Astrocyte (in vitro differentiated cells and primary cell): ENCODE measurements at places on chromosomes 2 and 18.
A peak's percentile ranks its signal among the peaks of the same experiment; 100 is the strongest.

DNA sequence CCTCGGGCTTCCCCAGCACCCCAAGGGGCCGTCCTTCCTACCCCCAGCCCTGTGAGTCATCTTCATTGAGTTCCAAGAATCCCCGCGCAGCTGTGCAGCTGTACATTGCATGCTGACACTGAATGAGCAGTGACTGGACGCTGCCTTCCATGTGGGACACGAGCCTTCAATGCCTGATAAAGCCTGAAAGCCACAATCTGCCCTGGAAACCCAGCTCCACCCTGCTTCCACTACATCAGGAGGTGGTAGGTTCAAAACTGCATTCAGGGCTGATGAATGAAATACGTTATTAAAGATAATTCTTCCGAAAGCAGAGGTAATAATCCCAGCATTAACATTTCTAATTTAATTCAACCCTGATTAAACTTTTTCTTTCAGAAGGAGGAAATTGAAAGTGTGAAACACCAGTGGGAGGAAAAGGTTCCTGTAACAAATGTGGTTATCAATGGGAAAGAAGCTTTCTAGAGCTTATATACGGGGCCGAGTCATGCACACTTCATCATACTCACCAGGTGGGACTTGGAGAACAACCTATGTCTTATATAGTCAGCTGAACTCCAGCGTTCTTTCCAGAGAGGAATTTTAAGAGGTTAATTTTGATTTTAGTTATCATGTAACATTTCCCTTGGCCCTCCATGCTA is 360.1 kb downstream of the LPIN1 start:
- H3K4me1 ChIP-seq: peaks cover 3% of the 10 kb centered on the region
- peak; percentile 98 for DNase-seq
- peak overlapping the region; percentile 21 for H3K27ac ChIP-seq
- no peaks in the 10 kb centered on the region for H3K36me3 ChIP-seq
- no peaks in the 10 kb centered on the region for H3K27me3 ChIP-seq
- H3K4me3 ChIP-seq: no peak overlapping the region

- no peak overlapping the region for H3K4me3 ChIP-seq
- no peak for DNase-seq
- H3K4me1 ChIP-seq: no peaks in the 10 kb centered on the region
- no peak overlapping the region for H3K27ac ChIP-seq
- no peaks in the 10 kb centered on the region for H3K27me3 ChIP-seq
- H3K36me3 ChIP-seq: peaks cover 40% of the 10 kb centered on the region
Observed at GRCh38 chr18:41966943-41967342, 11.9 kb downstream of the PIK3C3 start.

DNA sequence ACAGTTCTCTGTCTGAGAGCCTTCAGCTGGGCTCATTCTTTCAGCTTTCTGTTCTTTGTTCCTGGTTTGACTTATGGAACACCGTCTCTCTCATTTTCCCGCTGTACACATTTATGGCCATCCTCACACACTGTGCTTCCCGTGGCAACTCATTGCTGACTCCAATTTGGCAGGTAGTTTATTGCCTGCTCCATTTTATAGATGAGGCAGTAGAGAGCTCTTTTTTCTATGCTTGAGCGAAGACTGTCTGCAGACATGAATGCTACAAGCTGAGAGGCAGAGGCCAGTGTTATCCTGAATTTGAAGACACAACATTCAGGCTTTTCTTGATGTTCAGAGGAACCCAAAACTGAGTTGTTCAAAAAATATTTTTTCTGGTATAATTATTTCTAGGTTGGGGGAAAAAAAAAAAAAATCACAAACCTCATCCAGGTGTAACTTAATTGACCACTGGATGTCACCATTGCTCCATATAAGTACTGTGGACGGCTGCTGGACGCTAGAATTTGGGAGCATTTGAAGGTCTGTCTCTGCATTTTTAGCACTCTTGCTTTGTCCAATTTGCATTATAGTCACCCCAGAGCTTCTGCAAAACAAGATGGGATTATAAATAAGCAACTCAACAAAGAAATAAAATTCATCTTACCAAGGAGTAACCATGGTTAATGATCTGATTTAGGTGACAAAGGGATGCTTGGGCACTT is 83.5 kb downstream of the HRH4 start:
- no peak overlapping the region for H3K4me3 ChIP-seq
- H3K4me1 ChIP-seq: no peaks in the 10 kb centered on the region
- H3K36me3 ChIP-seq: no peaks in the 10 kb centered on the region
- H3K27ac ChIP-seq: no peak overlapping the region
- H3K27me3 ChIP-seq: peaks cover 2% of the 10 kb centered on the region

- H3K4me3 ChIP-seq: peak overlapping the region; percentile 94
- peaks cover 16% of the 10 kb centered on the region for H3K4me1 ChIP-seq
- no peak for DNase-seq
- no peaks in the 10 kb centered on the region for H3K36me3 ChIP-seq
- H3K27ac ChIP-seq: peak overlapping the region; percentile 75
Observed at GRCh38 chr18:35581898-35582641, 530 bp downstream of the GALNT1 start.

DNA sequence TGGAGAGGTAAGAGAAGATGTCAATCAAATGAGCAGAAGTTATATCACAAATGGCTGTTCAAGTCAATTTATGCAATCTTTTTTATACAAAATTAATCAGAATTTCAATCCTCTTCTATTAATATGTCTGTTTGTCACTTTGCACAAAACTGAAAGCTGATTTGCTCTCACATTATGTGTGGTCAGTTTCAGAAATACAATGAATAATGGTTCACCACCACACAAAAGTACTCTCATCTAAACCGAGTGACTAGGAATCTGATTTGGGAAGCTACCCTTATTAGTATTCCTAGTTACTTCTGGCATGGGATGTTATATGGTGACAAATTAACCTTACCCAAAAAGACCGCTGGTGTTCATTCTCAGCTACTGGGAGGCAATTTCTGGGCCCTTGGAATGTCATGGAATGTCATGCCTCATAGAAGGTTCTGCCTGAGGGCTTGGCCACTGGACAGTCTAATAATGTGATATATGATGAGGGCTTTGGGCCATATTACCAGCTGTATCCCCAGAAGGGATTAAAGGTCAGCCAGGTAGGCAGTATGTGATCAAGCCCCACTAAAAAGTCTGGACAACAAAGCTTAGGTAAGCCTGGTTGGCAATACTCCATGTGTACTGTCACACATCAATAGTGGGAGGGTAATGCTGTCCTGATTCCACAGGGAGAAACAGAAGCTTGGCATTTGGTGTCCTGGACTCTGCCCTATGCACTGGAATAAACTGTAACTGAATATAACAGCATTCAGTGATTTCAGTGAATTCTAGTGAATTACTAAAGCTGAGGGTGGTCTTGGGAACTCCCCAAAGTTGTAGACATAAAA is 113.2 kb downstream of the PIGN start:
- H3K27me3 ChIP-seq: no peaks in the 10 kb centered on the region
- DNase-seq: no peak
- H3K4me3 ChIP-seq: no peak overlapping the region
- H3K36me3 ChIP-seq: no peaks in the 10 kb centered on the region

DNA sequence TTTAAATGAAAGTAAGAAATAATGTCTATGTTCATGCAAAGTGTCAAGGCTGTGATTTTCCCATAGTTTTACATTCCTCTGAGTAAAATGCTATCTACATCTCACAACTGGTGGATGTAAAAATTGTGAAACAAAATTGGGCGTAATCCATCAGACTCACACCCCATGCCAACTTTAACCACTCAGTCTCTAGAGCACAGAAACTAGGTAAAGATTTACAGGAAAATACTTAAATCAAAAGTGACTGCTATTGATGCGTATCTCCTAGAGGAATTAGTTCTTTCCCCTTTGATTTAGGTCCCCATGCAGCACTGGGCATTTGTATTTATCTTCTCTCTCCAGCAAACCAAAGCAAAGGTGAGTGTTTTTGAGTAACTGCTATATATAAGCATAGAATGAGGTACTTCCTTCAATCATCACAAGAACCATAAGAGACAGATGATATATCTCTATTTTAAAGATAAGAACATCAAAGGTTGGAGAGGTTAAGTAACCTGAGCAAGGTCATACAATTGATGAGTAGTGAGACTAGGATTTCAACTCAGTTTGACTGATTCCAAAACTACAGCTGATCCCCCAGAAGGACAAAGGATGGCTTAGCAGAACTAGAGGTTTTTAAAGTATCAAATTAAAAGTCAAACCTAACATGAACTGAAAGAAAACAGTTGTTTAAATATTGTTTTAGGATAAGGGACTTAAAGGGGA is 594.0 kb upstream of the ACVR2A start:
- H3K36me3 ChIP-seq: no peaks in the 10 kb centered on the region
- no peak for DNase-seq
- H3K4me3 ChIP-seq: no peak overlapping the region
- H3K27ac ChIP-seq: no peak overlapping the region

DNA sequence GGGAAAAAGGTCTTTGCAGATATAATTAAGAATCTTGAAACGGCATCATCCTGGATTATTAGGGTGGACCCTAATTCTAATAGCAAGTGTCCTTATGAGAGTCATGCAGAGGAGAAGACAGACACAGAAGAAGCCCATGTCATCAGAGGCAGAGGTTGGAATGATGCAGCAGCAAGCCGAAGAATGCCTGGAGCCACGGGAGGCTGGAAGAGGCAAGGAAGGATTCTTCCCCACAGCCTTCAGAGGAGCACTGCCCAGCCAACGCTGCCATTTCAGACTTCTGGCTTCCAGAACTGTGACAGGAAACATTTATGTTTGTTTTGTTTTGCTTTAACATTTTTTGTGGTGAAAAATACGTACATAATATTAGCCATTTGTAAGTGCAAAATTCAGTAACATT is 72.3 kb downstream of the MCFD2 start:
- peaks cover 22% of the 10 kb centered on the region for H3K4me1 ChIP-seq
- H3K27me3 ChIP-seq: no peaks in the 10 kb centered on the region
- no peak overlapping the region for H3K4me3 ChIP-seq
- H3K36me3 ChIP-seq: no peaks in the 10 kb centered on the region
- DNase-seq: no peak

DNA sequence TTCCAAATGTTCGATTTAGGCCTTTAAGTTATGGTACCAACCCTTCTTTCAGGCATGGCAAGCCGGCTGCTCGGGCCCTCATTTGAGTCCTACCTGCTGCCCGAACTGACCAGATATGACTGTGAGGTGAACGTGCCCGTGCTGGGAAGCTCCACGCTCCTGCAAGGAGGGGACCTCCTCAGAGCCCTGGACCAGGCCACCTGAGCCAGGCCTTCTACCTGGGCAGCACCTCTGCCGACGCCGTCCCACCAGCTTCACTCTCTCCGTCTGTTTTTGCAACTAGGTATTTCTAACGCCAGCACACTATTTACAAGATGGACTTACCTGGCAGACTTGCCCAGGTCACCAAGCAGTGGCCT is 87.2 kb downstream of the EPAS1 start:
- H3K4me1 ChIP-seq: no peaks in the 10 kb centered on the region
- no peak overlapping the region for H3K27ac ChIP-seq
- H3K4me3 ChIP-seq: no peak overlapping the region
- no peaks in the 10 kb centered on the region for H3K36me3 ChIP-seq

- H3K36me3 ChIP-seq: peaks cover 54% of the 10 kb centered on the region
- no peaks in the 10 kb centered on the region for H3K27me3 ChIP-seq
- no peak overlapping the region for H3K4me3 ChIP-seq
Observed at GRCh38 chr2:128178650-128179460, 87.9 kb downstream of the UGGT1 start.

GRCh38 chr2:201358684-201359083 is 1.5 kb upstream of the FLACC1 start:
- H3K4me3 ChIP-seq: no peak overlapping the region
- H3K27ac ChIP-seq: no peak overlapping the region
- no peaks in the 10 kb centered on the region for H3K4me1 ChIP-seq
- peaks cover 7% of the 10 kb centered on the region for H3K36me3 ChIP-seq
- no peaks in the 10 kb centered on the region for H3K27me3 ChIP-seq
- DNase-seq: peak; percentile 78

GRCh38 chr2:222058819-222059445 is 239.9 kb downstream of the PAX3 start:
- H3K27me3 ChIP-seq: peaks cover 19% of the 10 kb centered on the region
- no peaks in the 10 kb centered on the region for H3K4me1 ChIP-seq
- peak; percentile 30 for DNase-seq
- H3K4me3 ChIP-seq: no peak overlapping the region

DNA sequence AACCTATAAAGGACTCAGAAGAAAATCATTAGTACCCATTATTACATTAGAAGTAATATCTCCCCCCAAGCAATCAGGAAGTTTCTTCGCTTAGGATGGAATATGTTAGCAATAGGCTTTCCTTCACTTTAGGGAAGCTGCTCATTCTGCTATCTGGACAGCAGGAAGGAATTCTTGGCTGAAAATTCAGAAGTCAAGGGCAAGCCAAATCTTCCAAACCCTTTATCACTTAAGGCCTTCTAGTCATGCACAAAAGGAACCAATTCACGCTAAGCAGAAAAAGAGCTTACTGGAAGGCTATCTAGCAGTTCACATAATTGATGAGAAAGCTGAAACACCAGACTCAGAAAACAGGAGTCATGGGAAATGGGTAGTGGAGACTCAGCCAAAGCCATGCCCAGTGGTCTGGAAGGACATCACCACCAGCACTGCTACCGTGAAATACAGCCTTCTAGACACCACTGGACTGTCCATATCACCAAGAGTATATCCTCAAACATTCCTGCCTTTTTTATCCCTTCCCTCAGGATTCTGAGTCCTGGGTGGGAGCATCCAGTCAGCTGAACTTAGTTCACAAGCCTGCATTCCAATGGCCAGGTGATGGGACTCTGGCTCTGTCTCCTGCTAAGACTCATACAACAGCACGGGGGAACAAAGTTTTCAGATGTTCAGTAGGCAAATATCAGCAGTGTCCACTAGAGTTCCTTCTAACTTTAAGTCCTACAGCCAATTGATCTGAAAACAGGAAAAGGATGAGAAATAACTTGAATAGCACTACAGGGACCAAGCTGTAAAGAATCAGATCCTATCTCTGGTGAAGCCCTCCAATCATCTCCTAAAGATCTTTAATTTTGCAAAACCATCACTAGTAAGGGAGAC is 14.8 kb upstream of the ADAM17 start:
- H3K4me3 ChIP-seq: no peak overlapping the region
- no peaks in the 10 kb centered on the region for H3K27me3 ChIP-seq
- no peaks in the 10 kb centered on the region for H3K36me3 ChIP-seq
- DNase-seq: no peak

- H3K4me3 ChIP-seq: no peak overlapping the region
- no peaks in the 10 kb centered on the region for H3K36me3 ChIP-seq
- no peaks in the 10 kb centered on the region for H3K27me3 ChIP-seq
- no peak for DNase-seq
- H3K4me1 ChIP-seq: peaks cover 62% of the 10 kb centered on the region
Observed at GRCh38 chr18:22468554-22468891, 50.8 kb upstream of the CTAGE1 start.
